NCI-H526 (cell line): ENCODE measurements at places on chromosomes 3 and 15.

GRCh38 chr3:2839876-2840275, 270.3 kb downstream of the IL5RA start:
- no peak for DNase-seq

GRCh38 chr3:51668756-51669155, 2.3 kb upstream of the TEX264 start:
- DNase-seq, result no peak

- DNase-seq, result no peak
These were observed 55.0 kb upstream of the SOX14 start for GRCh38 chr3:137709011-137709601.

DNA sequence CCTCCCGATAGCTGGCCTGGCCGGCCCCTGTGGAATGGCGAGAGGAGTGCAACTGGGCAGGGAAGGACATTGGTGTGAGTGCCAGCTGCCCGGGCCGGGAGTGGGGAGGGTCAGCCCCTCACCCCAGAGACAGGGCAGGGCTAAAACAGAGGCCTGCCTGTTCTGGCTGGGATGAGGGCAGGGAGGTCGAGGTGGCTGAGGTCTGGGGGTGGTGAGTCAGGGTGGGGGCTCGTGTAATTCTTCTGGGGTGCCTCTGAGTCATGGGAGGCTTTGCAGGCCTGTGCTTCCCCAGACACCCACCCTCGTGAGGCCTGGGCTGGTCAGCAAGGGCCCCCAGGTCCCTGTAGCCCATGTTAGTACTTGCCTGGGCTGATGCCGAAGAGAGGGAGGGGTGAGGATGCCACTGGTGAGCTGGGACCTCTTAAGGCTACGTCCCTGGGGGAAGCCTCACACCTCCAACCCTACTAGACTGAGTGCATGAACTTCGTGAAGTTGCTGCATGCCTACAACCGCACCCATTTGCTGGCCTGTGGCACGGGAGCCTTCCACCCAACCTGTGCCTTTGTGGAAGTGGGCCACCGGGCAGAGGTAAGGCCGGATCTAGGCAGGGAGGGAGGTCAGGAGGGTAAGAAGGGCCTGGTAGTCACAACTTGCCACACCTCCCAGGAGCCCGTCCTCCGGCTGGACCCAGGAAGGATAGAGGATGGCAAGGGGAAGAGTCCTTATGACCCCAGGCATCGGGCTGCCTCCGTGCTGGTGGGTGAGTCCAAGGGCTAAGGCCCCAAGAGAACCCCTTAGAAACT, 1.7 kb downstream of the SEMA3B start:
- DNase-seq, result no peak

- no peak for DNase-seq
These were observed 77.6 kb upstream of the FRMD4B start for GRCh38 chr3:69463531-69463930.

DNA sequence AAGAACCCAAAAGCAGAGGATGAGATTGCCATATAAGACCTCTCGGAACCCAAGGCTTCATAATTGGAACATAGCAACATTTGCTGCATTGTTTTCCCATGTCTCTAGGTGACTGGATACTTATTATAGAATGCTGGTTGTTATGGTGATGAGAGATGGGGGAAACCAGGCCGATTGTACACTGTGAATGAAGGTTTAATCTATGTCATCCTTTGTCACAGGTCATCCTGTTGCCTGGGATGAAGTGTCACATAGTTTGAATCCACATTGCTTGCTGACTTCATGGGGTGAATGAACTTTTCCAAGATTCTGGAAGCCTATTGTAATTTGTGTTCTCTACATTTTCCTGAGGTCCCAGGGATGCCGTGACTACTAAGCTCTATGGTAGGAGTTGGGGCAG, 41.8 kb downstream of the CLEC3B start:
- DNase-seq, result no peak

GRCh38 chr3:193375614-193376013, 2.9 kb downstream of the ATP13A5 start:
- DNase-seq, result no peak

DNA sequence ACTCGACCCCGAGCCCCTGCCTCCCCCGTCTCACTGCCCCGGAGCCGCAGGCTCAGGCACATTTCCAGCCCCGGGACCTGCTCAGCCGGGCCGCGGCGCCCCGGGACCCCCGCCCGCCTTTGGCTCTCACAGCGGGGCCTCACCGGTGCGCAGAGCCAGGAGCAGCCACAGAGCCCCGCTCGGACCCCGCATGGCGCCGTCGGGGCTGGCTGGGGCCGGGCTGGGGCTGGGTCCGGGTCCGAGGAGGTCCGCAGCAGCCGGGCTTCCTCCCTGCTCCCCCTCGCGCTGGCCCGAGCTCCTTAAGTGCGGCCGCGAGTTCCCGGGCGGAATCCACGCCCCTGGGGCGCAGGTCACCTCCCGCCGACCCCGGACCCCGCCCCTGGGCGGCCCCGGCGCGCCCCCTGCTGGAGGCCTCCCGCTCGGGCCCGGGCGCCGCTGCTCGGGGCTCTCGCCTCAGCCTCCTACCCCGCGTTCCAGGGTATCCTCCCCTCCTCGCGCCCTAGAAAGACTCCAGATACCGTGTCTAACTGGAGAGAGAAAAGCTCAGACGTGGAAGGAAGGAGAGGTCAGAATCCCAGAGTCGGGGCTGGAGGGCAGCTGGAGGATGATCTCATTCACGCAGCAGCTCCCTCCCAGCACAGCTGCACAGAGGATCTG, at the start of gene MELTF:
Gene MELTF, minus strand, starts transcription at position 307 of the 657 bp plus-strand sequence. Its CDS starts 115 bp downstream, at position 192.
- DNase-seq, result peak; percentile 91

GRCh38 chr3:13654330-13655060, 105.6 kb downstream of the FBLN2 start:
- no peak for DNase-seq

DNA sequence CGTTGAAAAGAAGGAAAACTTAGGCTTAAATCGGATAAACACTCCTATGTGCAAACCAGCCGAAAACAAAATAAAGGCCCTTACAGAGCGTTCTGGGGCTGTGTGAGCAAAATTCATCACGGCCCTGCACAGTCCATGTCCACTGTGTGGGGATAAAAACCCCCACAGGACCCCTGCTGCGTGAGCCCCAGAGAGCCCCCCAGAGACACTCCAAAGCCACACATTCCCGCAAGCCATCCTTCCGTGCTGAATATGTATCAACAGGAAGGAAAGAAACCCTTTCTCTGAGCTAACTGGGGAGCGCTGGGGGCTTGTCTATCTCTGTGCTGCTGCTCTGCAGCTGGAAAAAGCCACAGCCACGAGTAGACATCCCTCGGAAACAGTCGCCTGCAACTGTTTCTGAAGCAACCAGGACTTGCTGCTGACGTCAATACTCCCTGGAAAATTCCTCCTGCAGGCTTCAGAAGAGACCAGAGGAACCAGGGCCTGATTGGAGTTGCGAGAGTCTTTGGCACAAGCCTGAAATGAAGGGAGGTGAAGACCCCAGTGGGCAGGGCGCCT, 72.7 kb downstream of the NUP210 start:
- DNase-seq, result no peak

- no peak for DNase-seq
These were observed 10.4 kb downstream of the ATP2B2 start for GRCh38 chr3:10495003-10495402.

DNA sequence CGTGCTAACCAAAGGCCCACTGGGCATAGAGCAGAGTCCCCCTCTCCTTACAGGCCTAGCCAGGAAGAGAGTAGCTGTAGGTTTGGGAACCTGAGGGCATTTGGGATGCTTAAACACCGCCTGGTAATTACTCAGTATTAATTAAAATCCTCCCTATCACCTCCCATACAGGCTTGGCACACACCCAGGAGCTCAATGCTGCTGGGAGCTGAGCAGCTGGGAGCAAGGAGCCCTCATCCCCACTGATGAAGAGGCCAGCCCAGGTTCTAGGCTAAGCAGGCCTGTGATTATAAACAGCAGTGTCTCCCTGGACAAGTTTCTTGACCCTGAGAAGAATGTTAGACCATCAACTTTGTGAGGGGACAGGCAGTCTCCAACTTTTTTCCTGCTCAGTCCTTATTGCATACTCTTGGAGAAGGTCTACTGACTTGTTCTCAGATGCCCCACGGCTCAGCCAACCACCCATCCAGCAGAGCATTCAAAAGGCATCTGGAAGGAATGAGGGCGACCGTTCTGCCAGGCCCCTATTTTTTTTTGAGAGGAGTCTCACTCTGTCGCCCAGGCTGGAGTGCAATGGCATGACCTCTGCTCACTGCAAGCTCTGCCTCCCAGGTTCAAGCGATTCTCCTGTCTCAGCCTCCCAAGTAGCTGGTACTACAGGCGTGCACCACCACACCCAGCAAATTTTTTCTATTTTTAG, 1.3 kb upstream of the PRKAR2A start:
- no peak for DNase-seq
